Non-pigmented ciliary epithelial cell (primary cell): ENCODE measurements at places on chromosomes 2 and 18.

- DNase-seq, result no peak
Observed at GRCh38 chr2:148042219-148042618, 21.3 kb downstream of the MBD5 start.

DNA sequence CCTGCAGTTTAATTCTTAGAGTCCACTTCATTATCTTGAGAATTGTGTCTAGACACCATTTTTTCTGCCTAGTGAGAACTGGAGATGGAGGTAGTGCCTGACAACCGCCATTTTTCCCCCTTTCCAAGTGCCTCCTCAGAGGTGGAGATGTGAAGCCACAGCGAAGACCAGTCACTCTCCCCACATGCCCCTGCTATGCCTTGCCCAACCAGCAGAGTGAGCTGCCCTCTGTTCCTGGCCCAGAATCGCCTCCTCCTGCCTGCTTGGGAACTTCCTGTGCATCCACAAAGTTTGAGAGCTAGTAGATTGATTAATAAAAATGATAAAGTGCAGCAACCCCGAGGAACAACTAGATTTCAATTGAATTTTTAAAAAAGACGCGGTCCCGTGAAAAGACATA lies 123.3 kb downstream of the CLIP4 start:
- no peak for DNase-seq

- peak; percentile 97 for DNase-seq
Observed at GRCh38 chr2:199228887-199229819, 228.6 kb downstream of the SATB2 start.

DNA sequence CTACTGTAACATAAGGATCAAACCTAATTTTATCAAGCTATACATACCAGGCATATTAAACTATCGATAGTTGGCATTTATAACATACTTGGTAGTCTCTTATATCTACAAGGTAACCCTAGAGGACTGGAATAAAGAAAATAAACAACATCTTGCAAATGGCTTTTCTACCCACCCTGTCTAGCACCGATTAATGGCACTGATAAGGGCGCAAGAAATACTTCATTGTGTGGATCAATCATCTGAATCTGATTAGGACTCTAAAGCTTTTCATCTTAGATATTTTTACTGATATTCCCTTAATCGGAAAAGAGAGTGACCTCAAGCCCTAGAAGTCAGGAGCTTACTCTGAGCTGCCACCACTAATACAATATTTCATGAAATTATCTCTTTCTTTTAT lies 1461.7 kb upstream of the PIK3C3 start:
- no peak for DNase-seq

- DNase-seq, result no peak
Observed at GRCh38 chr18:79283929-79284328, 111.8 kb upstream of the NFATC1 start.

GRCh38 chr18:63266888-63267790 lies 52.4 kb downstream of the BCL2 start:
- no peak for DNase-seq

- peak; percentile 10 for DNase-seq
Observed at GRCh38 chr18:5424903-5425664, 118.7 kb downstream of the EPB41L3 start.

- DNase-seq, result no peak
Observed at GRCh38 chr18:44066541-44066940, 614.1 kb upstream of the SETBP1 start.

DNA sequence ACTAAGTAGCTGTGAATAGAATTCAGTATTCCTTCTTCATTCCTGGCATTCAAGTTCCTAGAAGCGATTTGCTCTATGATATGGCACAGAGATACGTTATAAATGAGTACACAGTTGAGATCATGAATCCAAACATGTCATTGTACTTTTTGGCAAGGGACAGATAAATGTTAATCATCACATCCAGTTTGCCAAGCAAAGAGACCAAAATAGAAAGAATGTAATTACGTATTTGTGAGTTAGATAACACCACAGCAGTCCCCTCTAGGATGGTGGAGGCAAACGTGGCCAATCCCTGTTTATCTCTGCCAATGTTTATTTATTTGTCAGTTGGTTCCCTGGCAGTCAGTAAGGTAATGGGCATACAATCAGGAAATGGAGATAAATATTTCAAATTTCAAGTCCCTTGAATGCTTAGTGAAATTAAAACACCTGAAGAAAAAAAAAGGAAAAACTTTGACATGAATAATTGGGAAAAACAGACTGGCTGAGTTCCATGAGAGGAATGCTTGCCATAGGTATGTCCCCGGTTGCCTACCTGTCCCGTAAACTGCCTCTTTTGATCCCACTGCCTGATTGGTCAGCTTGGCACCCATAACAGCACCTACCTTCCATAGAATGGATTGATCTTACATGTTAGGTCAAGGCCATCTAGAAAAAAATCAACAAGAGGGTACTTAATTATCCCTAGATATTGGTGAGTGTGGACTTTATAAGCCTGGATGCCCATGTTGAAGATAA lies 451.1 kb upstream of the NETO1 start:
- no peak for DNase-seq

- no peak for DNase-seq
Observed at GRCh38 chr2:43078781-43079755, 147.3 kb downstream of the ZFP36L2 start.

- peak; percentile 89 for DNase-seq
Observed at GRCh38 chr2:67516899-67517530, 119.9 kb downstream of the ETAA1 start.

DNA sequence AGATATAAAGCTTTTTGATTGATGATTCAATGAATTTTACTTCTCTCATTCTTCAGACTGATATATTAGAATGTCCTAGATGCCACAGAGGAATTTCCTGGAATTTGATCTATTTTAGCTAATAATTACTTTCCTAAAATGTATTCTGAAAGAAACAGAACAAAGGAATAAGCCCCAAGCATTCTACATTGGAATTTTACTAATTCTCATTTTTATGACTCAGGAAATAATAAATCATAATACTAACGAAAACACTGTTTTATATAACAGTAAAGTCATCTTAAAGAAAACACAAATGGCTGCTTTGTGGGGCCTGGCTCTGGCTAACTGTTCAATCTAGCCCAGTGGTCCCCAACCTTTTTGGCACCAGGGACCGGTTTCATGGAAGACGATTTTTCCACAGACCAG lies 68.6 kb upstream of the LPIN2 start:
- no peak for DNase-seq

- DNase-seq, result no peak
Observed at GRCh38 chr2:30978044-30978443, 160.2 kb downstream of the GALNT14 start.

- DNase-seq, result no peak
Observed at GRCh38 chr2:105641389-105641811, 103.3 kb upstream of the NCK2 start.

DNA sequence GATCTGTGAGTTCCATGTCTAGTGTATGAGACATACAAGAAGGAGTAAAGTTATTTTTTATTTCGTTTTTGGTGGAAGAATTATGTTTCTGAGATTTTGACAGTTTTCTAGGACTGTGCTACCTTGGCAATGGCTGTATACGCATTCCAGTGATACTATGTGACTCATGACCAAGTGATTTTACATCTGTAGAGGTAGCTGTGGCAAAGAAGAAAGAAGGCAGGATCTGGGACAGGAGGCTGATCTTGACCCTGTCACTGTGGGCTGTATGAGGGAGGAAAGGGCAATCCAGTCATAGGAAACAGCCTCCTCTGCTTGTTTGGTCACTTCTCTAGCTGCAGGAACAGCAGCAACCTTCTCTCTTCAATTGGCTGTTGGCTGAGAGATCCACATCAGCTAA lies 44.0 kb upstream of the PDCL3 start:
- DNase-seq, result no peak
